Stimulated activated CD4-positive, alpha-beta T cell treated with anti-CD3 and anti-CD28 coated beads, Interleukin-1b, Interleukin-23, amount 100 ng/mL, for 4 hours (primary cell): ENCODE measurements at places on chromosomes 4 and X.

DNA sequence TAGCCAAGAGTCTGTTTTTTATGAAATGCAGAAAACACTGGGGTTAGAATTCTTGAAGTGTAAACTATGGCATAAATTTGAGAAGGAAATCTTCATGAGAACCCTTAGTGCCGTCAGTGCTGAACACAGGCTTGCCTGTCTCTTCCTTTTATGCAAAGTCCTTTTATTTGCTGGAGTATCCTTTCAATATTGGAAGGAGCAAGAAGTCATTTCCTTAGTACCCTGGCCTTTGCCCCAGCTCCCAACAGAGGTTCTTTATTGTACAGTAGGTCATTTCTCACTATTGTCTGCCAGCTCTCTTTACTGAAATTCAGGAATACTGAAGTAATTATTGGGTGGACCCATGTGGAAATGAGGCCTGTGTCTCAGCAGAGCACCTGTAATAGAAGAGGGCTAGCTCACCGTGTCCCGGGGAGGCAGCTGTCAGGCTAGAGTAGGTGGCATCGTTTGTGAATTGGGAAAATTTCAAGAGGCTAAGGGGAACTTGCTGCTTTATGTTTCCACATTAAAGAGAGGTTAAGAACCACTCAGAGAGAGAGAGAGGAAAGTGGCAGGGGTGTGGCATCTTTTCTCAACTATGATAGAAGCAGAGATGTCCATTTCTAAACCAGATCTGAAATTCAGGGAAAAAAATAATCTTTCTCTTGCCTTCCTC lies 8.7 kb downstream of the FHDC1 start:
- no peak for DNase-seq

- DNase-seq, result peak; percentile 57
These were observed 29.0 kb downstream of the REELD1 start for GRCh38 chr4:146243141-146243882.

GRCh38 chr4:95381843-95382580 lies 166.8 kb downstream of the UNC5C start:
- DNase-seq, result no peak

DNA sequence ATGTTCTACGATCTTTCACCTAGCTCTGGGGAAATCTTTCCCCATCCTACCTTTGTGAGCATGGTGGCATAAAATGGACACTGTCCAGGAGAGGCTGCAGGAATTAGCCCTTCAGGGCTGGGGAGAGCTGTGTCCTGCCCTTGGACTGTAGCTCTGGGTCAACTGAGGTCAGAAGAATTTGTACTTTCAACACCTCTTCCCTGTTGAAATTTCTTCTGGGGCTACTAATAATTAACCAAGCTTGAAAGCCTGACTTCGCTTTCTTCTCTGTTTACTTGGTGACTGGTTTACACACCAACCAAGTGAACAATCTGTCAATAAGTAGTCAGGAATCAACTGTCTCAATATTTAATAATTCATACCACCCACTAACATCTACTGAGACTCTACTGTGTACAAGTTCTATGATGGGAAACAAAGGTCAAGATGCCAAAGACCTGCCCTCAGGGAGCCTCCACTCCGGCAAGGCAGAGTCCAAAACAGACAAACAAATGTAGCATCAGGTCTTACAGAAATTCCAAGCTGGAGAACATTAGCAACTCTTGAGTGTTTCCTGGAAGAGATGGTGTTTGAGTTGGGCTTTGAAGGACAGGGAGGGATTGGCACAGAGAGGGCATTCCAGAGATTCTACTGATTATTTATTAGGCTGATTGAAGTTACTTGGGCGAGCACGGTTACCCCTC lies 113.1 kb downstream of the ENPP6 start:
- DNase-seq, result no peak

GRCh38 chr4:95167805-95168204 lies 381.0 kb downstream of the UNC5C start:
- no peak for DNase-seq

GRCh38 chr4:80336582-80336981 lies 1.1 kb downstream of the CFAP299 start:
- DNase-seq, result no peak

GRCh38 chrX:12955882-12956703 lies 18.8 kb upstream of the TMSB4X start:
- DNase-seq, result no peak

DNA sequence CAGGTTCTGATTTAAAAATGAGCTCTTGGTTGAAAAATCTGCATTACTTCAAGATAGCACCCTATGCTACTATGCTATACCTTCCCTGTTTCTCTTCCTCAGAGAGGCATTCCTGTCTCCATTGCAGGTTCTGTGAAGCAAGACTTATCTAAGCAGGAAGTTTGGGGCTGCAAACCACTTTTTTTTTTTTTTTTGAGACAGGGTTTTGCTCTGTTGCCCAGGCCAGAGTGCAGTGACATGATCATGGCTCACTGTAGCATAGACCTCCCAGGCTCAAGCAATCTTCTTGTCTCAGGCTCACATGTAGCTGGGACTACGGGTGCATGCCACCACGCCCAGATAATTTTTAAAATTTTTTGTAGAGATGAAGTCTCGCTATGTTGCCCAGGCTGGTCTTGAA lies 4.0 kb upstream of the CCNG2 start:
- DNase-seq, result no peak

GRCh38 chr4:162684998-162685397 lies 481.7 kb downstream of the NAF1 start:
- DNase-seq, result no peak

DNA sequence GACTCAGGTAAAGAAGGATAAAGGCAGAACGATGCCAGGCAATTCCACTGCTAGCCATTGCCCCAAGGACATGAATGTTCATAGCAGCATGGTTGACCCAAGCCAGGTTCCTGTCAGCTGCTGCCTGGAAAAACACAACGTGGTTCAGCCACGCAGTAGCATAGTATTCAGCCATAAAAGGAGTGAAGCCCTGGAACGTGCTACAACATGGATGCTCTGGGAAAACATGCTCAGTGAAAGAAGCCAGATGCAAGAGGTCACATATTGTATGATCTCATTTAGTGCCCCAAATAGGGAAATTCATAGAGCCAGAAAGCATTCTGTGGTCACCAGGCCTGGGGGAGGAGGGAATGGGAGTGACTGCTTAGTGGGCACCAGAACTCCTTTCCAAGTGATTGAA lies 129.8 kb downstream of the GPR143 start:
- DNase-seq, result no peak

DNA sequence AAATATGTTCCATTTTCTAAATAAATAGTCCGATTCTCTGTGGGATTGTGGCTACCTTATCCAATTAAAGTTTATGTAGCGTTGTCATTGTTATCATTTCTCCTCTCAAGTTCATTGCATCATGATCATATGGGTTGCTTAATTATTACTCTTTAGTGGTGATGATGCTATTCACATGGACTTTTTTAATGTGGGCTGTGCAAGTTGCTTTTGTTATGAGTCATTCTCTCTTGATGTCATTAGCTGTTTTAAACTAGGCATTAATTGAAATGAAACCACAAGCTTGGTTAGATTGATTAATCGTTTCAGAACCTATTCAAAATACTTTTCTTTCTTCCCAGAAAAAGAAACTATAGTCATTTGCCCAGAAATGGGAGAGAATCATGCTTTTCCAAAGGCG lies 38.2 kb downstream of the NHS start:
- DNase-seq, result no peak

- DNase-seq, result no peak
These were observed 358.9 kb downstream of the GPAT3 start for GRCh38 chr4:83894831-83895230.

DNA sequence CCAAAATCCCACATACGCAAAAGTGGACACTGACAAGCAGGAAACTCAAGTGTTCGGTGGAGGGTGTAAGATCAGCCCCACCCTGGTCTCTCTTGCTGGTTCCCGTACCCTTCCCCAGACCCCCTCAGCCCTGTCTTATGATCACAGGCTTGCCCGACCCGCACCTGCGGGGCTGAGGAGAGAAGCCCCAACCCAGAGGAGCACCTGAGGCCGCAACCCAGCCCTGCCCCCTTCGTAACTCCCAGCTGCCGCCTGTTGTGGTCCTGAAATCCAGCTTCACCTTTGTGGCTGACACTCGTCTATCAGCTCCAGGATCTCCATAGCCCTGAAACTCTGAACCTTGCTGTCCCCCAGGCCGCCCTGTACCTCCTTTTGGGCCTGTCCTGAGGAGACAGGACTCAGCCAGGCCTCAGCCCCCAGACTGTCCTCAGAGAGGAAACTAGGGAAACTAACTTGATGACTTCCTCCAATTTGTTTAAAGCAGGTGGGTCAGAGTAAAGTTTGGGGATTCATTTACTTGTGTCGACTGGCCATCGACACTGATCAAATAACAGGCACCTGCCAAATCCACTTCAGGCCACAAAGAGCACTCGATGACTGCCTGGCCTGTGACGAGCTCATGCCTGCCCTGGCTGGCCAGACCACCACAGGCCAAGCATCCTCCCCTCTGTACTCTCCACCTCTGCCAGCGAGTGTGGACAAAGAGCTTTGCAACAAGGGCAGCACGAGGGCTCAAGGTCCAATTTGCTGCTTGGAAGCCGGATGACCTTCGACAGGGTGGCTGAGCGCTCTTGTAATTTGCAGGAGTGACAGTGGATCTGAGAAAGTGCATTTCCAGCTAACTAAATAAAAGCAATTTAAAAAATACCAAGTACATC lies 19.3 kb downstream of the DCTD start:
- DNase-seq, result no peak

DNA sequence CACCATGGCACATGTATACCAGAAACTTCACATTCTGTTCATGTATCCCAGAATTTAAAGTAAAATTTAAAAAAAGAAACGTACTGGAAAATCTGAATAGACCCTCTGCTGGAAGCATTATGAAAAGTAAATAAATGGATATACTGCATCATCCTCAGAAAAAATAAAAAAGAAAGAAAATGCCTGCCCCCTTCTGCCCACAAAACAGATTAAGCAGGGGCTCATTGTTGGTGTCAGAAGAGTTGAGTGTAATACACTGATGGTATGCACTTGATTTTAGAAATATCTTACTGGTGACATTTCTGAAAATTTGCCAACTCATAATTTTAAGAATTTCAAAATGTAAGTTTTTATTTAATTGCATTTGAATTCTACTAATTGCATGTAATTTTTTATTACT lies 77.8 kb downstream of the LRP2BP start:
- DNase-seq, result no peak

- DNase-seq, result no peak
These were observed 85.1 kb upstream of the CTSO start for GRCh38 chr4:156038772-156039171.

- no peak for DNase-seq
These were observed 3.8 kb downstream of the ARHGEF38 start for GRCh38 chr4:105556206-105556605.

GRCh38 chr4:67568820-67569219 lies 10.3 kb downstream of the STAP1 start:
- DNase-seq, result no peak

- DNase-seq, result no peak
These were observed 77.1 kb downstream of the GPAT3 start for GRCh38 chr4:83613023-83613422.

GRCh38 chr4:67883458-67883857 lies 344 bp downstream of the TMPRSS11D start:
- no peak for DNase-seq

DNA sequence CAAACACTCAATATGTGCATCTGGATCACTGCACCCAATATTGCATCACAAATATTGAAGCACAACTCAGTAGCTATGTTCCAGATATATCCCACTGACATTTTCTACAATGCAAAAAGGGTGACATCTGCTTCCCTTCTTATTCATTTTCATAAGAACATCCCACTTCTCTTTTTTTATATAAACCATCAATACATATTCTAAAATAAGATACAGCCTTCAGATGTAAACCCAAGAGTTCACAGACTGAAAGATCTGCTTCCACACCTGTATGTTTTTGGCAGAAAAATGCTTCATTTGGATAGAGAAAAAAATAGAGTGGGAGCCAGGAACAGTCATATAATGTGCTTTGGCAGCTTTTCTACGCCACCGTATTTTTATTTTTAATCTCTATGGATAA lies 815.6 kb upstream of the ADGRL3 start:
- no peak for DNase-seq

DNA sequence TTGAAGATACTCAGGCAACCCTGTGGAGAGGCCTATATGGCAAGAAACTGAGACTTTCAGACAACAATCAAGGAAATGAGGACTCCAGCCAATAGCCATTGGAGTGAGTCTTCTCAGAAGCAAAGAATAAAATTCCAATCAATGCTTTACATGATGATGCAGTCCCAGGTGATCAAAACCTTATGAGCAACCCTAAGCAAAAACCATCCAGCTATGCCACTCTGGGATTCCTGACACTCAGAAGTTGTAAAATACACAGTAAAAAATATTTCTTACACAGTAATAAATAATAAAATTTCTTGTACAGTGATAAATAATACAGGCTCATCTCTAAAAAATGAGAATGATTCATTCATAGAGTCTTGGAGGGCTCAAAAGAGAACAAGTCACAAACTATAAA lies 150.6 kb downstream of the IL15 start:
- no peak for DNase-seq

DNA sequence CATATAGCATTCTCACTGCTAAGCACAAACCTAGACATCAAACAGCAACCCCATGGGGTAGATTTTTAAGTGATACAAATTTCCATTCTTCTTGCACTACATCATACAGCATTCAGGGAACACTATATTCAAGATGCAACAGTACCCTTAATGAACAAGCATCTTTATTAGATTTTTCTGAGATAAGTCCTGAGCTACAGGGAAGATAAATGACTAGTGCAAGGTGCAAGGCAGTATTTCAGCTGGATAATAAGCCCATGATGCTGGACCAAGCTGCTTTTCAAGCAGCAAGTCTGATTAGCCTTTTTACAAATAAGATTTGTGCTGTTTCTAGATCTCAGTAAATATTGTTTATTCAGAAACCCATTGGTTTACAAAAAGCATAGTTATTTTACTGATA lies 192.6 kb upstream of the ATOH1 start:
- no peak for DNase-seq

DNA sequence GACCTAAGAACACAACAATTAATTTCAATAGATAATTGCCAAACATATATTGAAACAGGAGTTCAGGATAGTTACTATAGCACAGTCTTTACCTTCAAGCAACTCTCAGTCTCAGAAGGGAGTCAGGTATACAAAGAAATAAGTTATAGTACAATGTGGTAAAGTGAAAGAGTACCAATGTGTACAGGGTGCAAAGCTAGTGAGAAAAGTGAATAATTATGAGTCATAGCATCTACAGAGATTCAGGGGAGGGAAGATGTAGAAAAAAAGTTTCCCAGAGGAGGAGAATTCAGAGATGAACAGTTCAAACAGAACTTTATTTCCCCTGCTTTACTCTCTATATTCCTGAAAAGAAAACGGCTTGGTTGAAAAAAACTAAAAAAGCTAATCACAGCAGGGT lies 22.7 kb upstream of the DKK2 start:
- no peak for DNase-seq

GRCh38 chr4:7772711-7773385 lies 166.8 kb downstream of the AFAP1 start:
- DNase-seq, result no peak
